EL (cell line): ENCODE measurements at places on chromosomes 5 and 9.

GRCh38 chr5:93430118-93430517 is 150.9 kb downstream of the NR2F1-AS1 start:
- DNase-seq, result no peak

- DNase-seq, result no peak
Measured at GRCh38 chr5:86354664-86355063, 263.1 kb upstream of the COX7C start.

DNA sequence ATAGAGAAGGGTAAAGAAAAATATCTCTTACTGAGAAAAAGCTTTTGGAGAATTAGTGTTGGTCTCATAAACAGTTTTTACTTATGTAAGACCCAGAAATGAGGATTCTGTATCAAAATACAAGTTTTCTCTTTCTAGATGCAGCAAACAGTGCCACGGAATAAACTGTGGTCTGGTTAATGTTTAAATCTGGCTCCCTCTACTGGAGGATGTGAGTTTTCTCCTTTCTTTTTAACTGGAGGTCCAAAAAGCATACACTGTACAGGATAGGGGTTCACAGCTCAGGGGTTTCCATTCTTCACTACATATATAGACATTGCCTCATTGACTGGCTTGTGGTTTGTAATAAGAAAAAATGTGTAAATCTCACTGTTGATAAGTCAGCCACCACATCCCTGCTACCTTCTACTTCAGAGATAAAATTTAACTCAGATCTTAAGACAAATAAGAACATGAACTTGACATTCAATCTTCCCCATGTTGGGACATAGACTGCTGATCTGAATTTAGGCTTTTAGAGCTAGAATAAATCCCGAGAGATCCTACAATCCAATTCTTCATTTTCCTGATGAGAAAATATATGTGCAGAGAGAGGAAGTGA is 98.9 kb downstream of the CFAP95 start:
- DNase-seq, result peak; percentile 69

GRCh38 chr9:13171261-13171660 is 108.2 kb downstream of the MPDZ start:
- no peak for DNase-seq

DNA sequence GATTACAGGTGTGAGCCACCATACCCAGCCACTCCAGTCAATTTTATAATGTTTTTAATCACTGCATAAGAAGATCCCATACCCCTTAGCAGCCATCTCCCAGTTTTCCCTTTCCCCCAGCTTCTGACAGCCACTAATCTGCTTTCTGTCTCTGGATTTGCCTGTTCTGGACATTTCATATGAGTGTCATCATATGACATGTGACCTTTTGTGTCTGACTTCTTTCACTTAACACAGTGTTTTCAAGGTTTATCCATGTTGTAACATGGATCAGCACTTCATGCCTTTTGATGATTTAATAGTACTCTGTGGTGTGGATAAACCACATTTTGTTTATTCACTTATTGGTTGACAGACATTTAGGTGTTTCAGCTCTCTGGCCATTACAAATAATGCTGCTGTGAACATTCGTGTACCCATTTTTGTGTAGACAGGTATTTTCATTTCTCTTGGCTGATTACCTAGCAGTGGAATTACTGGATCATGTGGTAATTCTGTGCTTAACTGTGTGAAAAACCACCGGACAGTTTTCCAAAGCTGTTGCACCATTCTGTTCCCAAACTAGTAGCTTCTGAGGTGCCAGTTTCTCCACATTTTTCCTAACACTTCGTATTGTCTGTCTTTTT is 8.6 kb downstream of the SUSD3 start:
- DNase-seq, result no peak

DNA sequence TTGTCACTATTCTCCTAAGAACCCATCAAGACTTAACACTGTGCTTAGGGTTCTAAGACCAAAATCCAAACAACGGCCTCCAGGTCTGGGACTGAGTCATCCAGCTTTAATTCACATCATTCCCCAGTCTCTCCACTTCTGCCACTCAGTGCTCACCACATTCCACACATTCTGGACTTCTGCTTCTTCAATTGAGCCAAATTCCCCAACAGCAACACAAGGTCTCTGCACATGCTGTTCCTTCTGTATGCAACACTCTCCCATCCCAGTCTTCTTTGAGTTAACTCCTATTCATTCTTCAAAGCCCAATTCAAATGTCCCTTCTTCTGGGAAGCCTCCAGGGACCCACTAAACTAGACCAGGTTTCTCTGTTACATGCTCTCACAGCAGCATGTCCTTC is 97.8 kb downstream of the GPR21 start:
- peak; percentile 83 for DNase-seq

GRCh38 chr5:126460977-126461376 is 37.8 kb downstream of the GRAMD2B start:
- DNase-seq, result no peak

- DNase-seq, result peak; percentile 86
Measured at GRCh38 chr9:129166623-129167557, 11.2 kb downstream of the IER5L start.

DNA sequence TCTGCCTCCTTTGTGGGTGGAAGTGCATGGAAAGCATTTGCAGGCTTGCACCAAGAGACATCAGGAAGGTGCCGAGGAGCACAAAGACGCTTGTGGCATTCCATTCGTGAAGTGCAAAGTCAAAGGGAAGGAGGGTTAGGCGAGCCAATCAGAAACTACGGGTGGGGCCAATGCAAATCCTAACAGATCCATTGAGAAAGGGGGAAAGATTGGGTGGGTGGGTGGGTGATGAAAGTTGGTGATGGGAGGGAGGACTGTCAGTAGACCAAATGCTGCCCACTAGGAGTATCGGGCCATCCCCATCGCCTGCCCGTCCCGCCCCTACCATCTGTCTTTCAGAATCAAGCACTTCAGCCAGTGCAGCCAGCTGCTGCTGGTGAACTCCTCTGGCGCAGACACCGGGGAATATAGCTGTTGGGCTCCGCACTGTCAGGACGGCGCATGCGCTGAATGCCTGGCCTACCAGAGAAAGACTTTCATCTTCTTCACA is 17.1 kb upstream of the ANXA6 start:
- DNase-seq, result no peak

GRCh38 chr9:18428661-18429060 is 45.3 kb upstream of the ADAMTSL1 start:
- DNase-seq, result peak; percentile 43

- peak; percentile 16 for DNase-seq
Measured at GRCh38 chr9:38333047-38333446, 59.5 kb upstream of the ALDH1B1 start.

- no peak for DNase-seq
Measured at GRCh38 chr5:76406014-76406413, 2.9 kb downstream of the IQGAP2 start.

DNA sequence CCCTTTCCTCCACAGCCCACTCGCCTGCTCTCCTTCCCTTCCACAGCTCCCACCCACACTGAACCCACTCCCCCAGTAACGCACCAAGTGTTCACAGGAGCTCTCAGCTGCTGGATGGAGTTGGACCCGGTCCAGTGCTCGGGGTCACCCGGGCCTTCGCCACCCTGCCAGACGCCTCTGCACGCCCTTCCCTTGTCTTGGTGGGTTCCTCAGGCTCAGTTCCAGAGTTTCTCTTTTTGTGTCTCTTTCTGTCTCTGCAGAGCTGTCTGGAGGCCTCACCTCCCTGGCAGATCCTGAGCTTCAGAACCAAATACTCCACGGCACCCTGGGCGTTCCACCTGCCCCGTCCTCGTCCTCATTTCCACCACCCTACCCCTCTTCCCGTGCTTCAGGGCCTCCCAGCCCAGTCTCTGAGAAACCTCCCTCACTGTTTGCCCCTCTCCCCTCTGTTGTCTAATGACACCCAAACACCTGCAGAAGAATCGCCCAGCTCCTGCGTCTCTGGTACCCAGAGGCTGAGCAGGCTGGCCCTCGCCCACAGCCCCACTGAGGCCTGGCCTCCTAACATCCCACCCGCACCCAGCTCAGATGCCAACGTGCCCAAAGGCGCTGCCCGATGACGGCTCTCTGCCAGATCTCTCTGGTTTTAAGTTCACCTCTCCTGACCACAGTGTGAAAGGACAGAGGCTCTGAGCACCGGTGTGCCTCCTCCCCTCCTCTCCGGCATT is 74.3 kb downstream of the COL23A1 start:
- DNase-seq, result no peak

DNA sequence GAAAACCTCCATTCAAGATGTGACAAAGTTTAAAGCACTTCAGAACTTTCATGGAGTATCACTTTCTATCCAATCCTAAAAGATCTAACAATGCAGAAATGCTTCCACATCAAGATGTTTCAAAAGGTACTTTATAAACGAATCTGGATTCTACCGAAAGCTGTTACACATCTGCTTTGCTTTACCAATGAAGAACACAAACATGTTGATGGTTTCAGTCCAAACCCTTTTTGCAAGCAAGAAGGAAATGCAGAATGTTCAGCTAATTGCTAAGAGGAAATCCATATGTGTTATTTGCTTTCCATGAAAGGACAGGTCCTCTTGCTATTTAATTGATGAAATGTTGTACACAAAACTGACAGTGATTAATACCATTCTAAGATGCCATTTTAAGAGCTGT is 419.6 kb downstream of the EFNA5 start:
- no peak for DNase-seq

DNA sequence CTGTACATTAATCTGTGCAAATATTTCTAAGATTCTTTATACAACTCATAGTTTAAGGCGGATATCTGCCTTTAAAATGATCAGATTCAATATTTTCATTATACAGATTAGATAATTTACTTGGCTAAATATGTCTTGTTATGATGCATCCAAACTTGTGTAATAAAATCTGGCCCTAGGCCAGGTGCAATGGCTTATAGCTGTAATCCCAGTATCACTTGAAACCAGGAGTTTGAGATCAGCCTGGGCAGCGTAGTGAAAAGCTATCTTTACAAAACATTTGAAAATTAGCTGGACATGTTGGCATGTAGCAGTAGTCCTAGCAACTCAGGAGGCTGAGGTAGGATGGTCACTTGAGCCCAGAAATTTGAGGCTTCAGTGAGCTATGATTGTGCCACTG is 2002.2 kb upstream of the ACO1 start:
- DNase-seq, result no peak

DNA sequence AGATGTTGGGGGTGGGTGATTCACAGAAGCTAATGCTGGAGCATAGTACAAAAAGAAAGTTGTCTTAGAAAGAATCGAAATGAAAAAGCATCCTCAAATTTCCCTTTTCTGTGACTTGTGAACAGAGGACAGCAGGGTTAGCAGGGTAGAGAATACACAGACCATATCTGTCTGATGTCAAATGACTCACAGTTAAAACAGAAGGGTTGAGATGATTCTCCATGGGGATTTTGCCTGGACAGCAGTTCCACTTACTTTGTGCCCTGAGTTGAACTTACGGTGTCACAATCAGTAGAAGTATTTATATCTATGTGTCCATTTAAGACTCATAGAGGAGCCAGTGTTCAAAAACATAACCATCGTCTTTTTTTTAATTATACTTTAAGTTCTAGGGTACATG is 801.6 kb downstream of the KCTD16 start:
- peak; percentile 21 for DNase-seq

GRCh38 chr5:170523142-170523551 is 19.3 kb downstream of the KCNIP1 start:
- no peak for DNase-seq

GRCh38 chr9:128043467-128043868 is 23.7 kb downstream of the NAIF1 start:
- no peak for DNase-seq

GRCh38 chr9:16461851-16462250 is 408.6 kb downstream of the BNC2 start:
- no peak for DNase-seq

- DNase-seq, result no peak
Measured at GRCh38 chr5:168162464-168162863, 129.0 kb upstream of the WWC1 start.

GRCh38 chr5:54446379-54446732 is 9.1 kb upstream of the HSPB3 start:
- DNase-seq, result no peak

GRCh38 chr5:179678223-179679013 is 2.4 kb downstream of the CBY3 start:
- peak; percentile 94 for DNase-seq

- DNase-seq, result peak; percentile 24
Measured at GRCh38 chr5:172395483-172395882, 58.8 kb downstream of the SH3PXD2B start.

- DNase-seq, result no peak
Measured at GRCh38 chr9:127693143-127693542, 13.6 kb upstream of the CFAP157 start.

GRCh38 chr9:131823701-131824146 is 83.8 kb upstream of the RAPGEF1 start:
- DNase-seq, result no peak

DNA sequence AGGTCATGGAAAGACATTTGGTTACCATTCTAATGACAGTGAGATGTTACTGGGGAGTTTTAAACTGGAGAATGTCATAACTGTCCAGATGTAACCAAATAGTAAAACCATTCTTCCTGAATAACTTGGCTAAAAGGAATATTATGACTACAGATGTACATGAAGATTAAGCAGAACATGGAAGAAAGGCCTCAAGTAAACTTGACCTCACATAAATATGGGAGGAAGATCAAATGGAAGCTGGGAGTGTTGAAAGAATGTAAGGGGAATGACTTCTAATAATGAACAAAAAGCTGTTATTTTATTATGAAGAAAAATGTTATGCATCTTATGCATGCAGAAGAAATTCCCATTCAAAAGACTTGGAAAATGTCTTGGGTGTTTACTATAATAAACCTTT is 107.7 kb upstream of the CDKN2B start:
- no peak for DNase-seq

- no peak for DNase-seq
Measured at GRCh38 chr5:154276261-154276972, 85.9 kb downstream of the GALNT10 start.

- DNase-seq, result no peak
Measured at GRCh38 chr5:129836321-129836720, 67.9 kb upstream of the CHSY3 start.

GRCh38 chr5:138655530-138656190 is 80.5 kb upstream of the HSPA9 start:
- DNase-seq, result no peak

- no peak for DNase-seq
Measured at GRCh38 chr9:132141948-132142594, 19.8 kb upstream of the NTNG2 start.

DNA sequence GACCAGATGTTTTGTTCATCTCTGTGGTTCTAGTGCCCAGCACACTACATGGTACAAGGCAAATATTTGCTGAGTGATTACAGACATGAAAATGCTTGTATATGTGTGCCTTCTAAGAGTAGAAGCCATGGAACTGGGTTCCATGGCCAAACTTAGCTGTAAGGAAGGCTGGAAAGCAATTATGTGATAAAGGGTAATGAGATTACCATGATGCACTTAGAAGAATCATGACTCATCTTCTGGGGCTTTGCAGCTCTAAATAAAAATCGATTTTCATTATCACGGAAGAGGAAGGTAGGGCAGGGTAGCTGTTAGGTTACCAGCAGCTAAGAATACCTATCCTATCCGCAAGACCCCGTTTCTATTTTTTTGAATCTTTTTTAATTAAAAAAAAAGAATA is 28.0 kb downstream of the RFK start:
- no peak for DNase-seq

GRCh38 chr5:163595932-163596607 is 90.7 kb downstream of the MAT2B start:
- DNase-seq, result no peak

GRCh38 chr5:72268753-72269410 is 51.2 kb downstream of the MRPS27 start:
- DNase-seq, result peak; percentile 71

GRCh38 chr9:84439250-84439649 is 98.7 kb upstream of the SLC28A3 start:
- no peak for DNase-seq

GRCh38 chr9:22052376-22052945 is 43.4 kb upstream of the CDKN2B start:
- peak; percentile 99 for DNase-seq
